Activated naive CD4-positive, alpha-beta T cell treated with Interleukin-2 at 50 U/mL for 16 hours (primary cell): ENCODE measurements at places on chromosomes 1 and 21.

GRCh38 chr1:93605812-93606512, 75.7 kb downstream of the BCAR3 start:
- DNase-seq: no peak

DNA sequence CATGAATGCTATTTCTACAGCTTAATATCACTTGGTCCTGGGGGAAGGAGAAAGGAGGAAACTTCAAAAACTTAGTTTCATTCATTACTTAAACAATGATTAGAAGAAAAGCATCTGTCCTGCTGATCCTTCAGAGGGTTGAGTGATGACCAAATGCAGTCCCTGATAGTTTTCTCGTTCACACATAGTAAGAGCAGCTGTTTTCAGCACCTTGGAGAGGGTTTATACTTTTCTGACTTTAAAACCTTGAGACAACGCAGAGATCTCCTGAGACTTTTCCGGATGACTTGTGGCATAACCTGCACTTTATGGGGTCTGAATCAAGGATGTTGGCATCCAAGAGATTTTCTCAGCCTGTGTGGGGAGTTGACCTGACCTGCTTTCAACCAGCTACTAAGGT, 94.0 kb upstream of the KCND3 start:
- DNase-seq: no peak

DNA sequence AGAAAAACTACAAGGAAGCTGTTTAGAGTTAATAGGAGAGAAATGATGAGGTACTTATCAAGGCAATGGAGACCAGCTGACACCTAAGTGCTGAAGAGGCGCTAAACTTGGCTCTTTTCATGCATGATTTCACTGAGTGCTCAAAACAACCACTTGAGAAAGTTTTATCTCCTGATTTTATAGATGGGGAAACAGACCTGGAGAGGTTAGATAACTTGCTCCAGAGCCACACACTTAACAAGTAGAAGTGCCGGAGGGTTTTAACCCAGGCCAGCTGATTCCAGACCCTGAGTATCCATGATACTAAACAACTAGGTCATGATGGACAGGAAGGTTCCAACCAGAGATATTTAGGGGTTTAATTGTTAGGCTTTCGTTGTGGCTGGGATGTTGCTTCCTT, 25.9 kb downstream of the UBE2U start:
- no peak for DNase-seq

- no peak for DNase-seq
These were observed 110.6 kb downstream of the USP25 start for GRCh38 chr21:15840406-15840805.

DNA sequence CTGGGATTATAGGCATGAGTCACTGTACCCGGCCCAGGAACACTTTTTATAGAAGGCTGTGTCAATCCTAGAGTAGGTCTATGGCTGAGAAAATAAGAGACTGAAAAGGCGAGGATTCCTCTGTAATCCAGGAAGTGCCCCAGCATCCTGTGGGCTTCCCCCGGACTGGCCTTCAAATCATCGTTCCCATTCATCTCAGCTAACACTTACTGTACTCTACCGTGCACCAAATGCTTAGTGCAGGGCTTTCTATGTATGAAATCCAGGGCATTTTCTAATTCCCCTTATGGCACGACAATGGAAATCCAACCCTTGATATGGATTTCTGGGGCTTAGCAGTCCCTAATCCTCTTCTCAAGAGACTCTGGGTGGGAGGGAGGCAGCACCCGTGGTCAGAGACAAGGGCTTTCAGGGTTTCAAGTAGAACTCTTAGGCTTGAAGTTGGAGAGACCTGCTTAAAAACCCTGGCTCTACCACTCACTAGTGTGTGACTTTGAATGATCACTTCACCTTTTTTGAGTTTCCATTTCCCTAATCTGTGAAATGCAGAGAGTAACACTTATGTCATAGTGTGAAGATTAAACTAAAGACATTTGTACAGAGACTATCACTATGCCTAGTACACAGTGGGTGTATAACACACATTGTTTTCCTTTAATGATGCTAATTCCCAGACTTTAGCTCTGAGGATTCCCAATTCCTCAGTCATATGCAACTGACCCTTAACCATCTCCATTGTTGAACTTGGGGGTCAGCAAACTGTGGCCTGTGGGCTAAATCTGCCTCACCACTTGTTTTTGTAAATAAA, 20.3 kb downstream of the MECR start:
- no peak for DNase-seq

GRCh38 chr1:60341274-60341673, 267.7 kb upstream of the C1orf87 start:
- no peak for DNase-seq
